NCI-H524 treated with DMSO at 0.1 percent for 48 hours (cell line): ENCODE measurements at places on chromosomes 2 and 18.

- DNase-seq: no peak
Observed at GRCh38 chr2:219447242-219448098, 12.8 kb downstream of the SPEG start.

DNA sequence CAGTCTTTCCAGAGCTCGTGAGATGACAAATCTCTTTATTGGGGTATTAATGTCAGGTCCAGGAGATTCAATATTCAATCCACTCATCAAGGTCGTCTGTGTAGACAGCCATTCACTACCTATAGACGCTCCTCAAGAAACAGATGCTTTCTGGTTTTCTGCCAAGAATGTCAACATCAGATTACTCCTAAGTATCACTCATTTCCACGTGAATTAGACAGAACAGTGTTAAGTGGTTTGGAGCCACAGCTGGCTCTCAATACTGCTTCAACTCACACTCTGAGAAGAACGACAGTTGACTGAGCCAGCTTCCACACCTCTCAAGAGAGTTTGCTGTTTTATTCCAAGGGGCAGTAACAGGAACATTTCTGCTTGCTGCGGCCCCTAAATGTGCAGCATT, 113.5 kb upstream of the NEDD4L start:
- DNase-seq: peak; percentile 92

DNA sequence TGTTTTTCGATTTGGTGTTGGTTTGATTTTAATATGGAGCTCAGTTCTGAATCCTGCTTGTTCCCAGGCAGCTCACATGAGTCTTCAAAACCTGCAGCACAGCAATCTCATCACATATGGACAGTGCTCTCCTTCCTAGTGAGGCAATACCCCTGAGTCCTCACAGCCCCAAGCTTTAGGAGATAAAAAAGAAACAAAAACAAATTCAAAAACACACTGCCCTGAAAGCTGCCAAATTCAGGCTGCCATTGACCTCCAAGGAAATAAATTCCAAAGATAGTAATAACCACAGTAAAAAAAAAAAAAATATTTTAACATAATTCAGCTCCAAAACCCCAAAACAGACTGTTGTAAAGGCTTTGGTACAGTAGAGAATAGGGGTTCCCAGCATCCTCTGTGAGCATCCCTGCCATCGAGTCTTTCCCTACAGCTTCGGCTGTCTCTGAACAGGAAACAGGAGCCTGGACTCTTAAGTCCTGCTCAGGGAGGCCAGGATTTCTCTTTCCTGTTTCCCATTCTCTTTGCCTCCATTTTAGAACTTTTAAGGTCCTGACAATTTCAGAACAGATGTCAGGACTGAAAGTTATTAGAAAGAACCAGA, 14.7 kb upstream of the SP3 start:
- DNase-seq: no peak

DNA sequence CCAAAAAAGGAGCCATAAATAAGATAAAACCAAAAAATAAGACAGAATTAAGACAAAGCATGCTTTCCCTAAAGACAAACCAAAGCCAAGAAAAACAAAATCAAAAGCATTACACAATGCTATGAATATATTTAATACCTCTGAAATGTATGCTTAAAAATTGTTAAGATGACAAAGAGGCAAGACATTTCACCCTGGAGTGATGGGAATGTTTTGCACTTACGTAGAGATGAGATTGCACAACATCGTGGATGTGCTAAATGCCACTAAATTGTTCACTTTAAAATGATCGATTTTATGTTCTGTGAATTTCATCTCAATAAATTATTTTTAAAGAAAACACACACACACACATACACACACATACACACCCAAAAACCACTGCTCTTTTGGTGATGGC, 386.6 kb upstream of the KLHL29 start:
- no peak for DNase-seq

GRCh38 chr2:234673961-234674759, 177.3 kb upstream of the ARL4C start:
- no peak for DNase-seq

- peak; percentile 30 for DNase-seq
Observed at GRCh38 chr2:165203689-165204559, at the start of gene SCN3A. TSS of gene SCN3A (minus strand) at chr2:165204050. CDS start at chr2:165176394, 27,656 bp downstream.

GRCh38 chr2:149017116-149017985, 21.1 kb upstream of the LYPD6B start:
- peak; percentile 8 for DNase-seq

DNA sequence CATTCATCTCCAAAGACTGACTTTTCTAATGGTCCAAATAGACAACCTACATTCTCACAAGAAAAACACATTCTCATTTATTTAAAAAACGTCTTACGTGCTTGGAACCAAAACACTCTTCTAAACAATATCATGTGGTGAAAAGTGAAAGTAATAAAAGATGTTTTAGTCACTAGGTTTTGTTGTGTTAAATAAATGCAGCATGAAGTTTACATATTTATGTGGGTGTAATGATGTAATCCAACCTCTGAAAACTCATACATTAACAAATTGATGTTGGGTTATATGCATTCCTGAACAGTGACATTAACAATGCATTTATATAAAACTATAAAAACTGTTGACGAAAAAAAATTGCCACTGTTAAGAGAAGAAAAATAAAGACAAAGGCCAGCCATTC, 55.1 kb upstream of the ACVR2A start:
- no peak for DNase-seq

DNA sequence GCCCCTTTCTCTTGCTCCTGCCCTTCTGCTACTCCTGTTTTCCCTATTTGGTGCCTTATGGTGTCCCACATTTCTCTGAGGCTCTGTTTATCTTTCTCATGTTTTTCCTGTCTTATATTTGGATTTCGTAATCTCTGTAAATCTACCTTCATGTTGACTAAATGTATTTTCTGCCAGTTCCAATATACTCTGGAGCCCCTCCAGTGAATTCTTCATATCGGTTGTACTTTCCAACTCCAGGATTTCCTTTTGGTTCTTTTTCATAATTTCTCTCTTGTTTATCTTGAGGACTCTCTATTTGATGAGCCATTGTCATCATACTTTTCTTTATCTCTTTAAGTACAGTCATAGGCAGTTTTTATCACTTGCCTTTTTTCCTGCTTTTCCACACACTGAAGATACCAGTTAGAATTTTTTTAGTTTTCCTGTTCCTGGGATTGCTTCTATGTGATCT, 19.1 kb downstream of the SCLY start:
- no peak for DNase-seq
